Progenitor cell of endocrine pancreas (in vitro differentiated cells): ENCODE measurements at places on chromosomes 3 and 15. TPM values are rescaled to one million over a fixed set of nuclear protein-coding genes. Genes with fewer than 3 reads are reported as not detected.

The CSPG5 gene
- 1.7 and 2.5 TPM in 2 replicates for total RNA-seq

The CMTM7 gene
- 24.6 and 29.6 TPM in 2 replicates for total RNA-seq

The ISLR2 gene
- 0.14 and 0.42 TPM in 2 replicates for total RNA-seq

The KLHL40 gene
- total RNA-seq, result not detected in 2 replicates

The CHRNA7 gene
- 5.1 and 5.7 TPM in 2 replicates for total RNA-seq

The BLM gene
- total RNA-seq, result 19.6 and 21.3 TPM in 2 replicates

The FOXL2NB gene
- total RNA-seq, result not detected in 2 replicates

The PTH1R gene
- 0.26 and 0.40 TPM in 2 replicates for total RNA-seq

The RARB gene
- total RNA-seq, result 26.3 and 30.0 TPM in 2 replicates

The TGM5 gene
- not detected in 2 replicates for total RNA-seq

The CHRM5 gene
- total RNA-seq, result not detected in 2 replicates

The CLDN16 gene
- 0.31 TPM in 2 replicates for total RNA-seq

The POPDC2 gene
- 2.9 and 3.8 TPM in 2 replicates for total RNA-seq

The ARGFX gene
- total RNA-seq, result not detected in 2 replicates

The FEZF2 gene
- total RNA-seq, result not detected in 2 replicates

The WDR93 gene
- total RNA-seq, result 0.91 and 1.3 TPM in 2 replicates

The C2CD4B gene
- total RNA-seq, result 0.53 and 0.69 TPM in 2 replicates

The GOLGA8T gene
- not detected in 2 replicates for total RNA-seq

The AQP9 gene
- total RNA-seq, result not detected in 2 replicates

The INAFM2 gene
- 12.9 and 14.9 TPM in 2 replicates for total RNA-seq

The GPR176 gene
- 1.0 and 1.1 TPM in 2 replicates for total RNA-seq

The EFHB gene
- 1.2 and 1.4 TPM in 2 replicates for total RNA-seq

The AP3B2 gene
- 13.2 and 14.4 TPM in 2 replicates for total RNA-seq

The MTHFS gene
- total RNA-seq, result 33.3 and 33.6 TPM in 2 replicates

The RPSA gene
- 1,289 and 1,295 TPM in 2 replicates for total RNA-seq

The MYO5C gene
- 63.9 and 65.6 TPM in 2 replicates for total RNA-seq

The CAMKV gene
- 1.6 and 2.1 TPM in 2 replicates for total RNA-seq

The C3orf70 gene
- 5.8 and 5.9 TPM in 2 replicates for total RNA-seq

The FLNB gene
- 103 and 112 TPM in 2 replicates for total RNA-seq

The GABRG3 gene
- total RNA-seq, result 0.24 and 0.80 TPM in 2 replicates

The TMED3 gene
- 49.3 and 53.8 TPM in 2 replicates for total RNA-seq

The PLSCR2 gene
- 0.44 TPM in 1 of 2 replicates, not detected in the other for total RNA-seq

The LNP1 gene
- total RNA-seq, result 2.7 and 3.6 TPM in 2 replicates

The HYAL3 gene
- 3.2 and 3.6 TPM in 2 replicates for total RNA-seq

The CYP1A2 gene
- total RNA-seq, result not detected in 2 replicates

The PLSCR4 gene
- 9.2 and 10.2 TPM in 2 replicates for total RNA-seq

The IQCH gene
- 5.2 TPM in 2 replicates for total RNA-seq

The CHAC1 gene
- total RNA-seq, result 14.4 and 18.1 TPM in 2 replicates

The LINGO1 gene
- total RNA-seq, result 35.1 and 41.3 TPM in 2 replicates

The TMEM207 gene
- total RNA-seq, result 0.27 TPM in 1 of 2 replicates, not detected in the other

The ATP10A gene
- 0.07 and 0.16 TPM in 2 replicates for total RNA-seq

The ITPKA gene
- 0.89 and 1.0 TPM in 2 replicates for total RNA-seq

The GABRR3 gene
- not detected in 2 replicates for total RNA-seq

The TMCO5A gene
- not detected in 2 replicates for total RNA-seq

The PRSS50 gene
- total RNA-seq, result 1.9 TPM in 2 replicates

The CCDC54 gene
- not detected in 2 replicates for total RNA-seq

The ZNF385D gene
- 0.10 and 0.47 TPM in 2 replicates for total RNA-seq

The MED12L gene
- total RNA-seq, result 8.9 and 10.8 TPM in 2 replicates

The ACOX2 gene
- total RNA-seq, result 11.7 and 12.8 TPM in 2 replicates

The SAMMSON gene
- total RNA-seq, result 0.17 TPM in 1 of 2 replicates, not detected in the other

The CNTN3 gene
- 11.3 and 12.7 TPM in 2 replicates for total RNA-seq

The GPR27 gene
- 6.1 and 6.7 TPM in 2 replicates for total RNA-seq

The KATNBL1 gene
- 63.0 and 71.4 TPM in 2 replicates for total RNA-seq

The DGKG gene
- 0.17 and 0.44 TPM in 2 replicates for total RNA-seq

The SLC12A8 gene
- 9.2 and 10.7 TPM in 2 replicates for total RNA-seq

The KCNMB3 gene
- 3.4 and 4.4 TPM in 2 replicates for total RNA-seq
